Stimulated activated memory B cell treated with anti-CD40 and anti-IgM and Interleukin-4, amounts not matched to agents 10 μg/mL and 1 μg/mL and 100 μg/mL, for 72 hours (primary cell): ENCODE measurements at places on chromosomes 2 and 18.

DNA sequence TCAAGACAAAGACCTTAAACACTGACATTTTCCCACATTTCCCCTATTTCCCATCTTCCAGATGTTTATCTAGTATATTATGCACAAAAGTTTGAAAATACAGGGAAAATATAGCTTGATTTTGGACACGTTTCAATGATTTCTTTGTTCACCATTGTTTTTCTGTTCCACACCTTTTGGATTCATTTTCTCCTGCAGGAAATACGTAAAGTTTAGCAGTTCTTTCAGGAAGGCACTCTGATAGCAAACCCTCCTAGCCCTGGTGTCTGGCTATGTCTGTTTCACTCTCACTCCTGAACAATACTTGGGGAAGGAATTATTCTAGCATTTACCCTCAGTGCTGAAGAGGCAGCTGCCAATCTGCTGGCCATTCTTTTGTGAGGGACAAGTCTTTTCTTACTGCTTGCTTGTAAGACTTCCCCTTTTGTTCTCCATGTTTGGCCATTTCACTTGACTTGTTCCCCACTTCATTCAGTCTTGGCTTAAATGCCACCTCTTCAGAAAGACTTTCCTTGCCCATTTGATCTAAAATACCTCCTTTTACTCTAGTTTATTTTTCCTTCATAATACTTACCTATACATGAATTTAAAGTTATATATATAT is 195.4 kb downstream of the RNF152 start:
- no peak overlapping the region for H3K27ac ChIP-seq
- H3K4me1 ChIP-seq = no peaks in the 10 kb centered on the region
- H3K27me3 ChIP-seq = no peaks in the 10 kb centered on the region
- H3K36me3 ChIP-seq = no peaks in the 10 kb centered on the region

DNA sequence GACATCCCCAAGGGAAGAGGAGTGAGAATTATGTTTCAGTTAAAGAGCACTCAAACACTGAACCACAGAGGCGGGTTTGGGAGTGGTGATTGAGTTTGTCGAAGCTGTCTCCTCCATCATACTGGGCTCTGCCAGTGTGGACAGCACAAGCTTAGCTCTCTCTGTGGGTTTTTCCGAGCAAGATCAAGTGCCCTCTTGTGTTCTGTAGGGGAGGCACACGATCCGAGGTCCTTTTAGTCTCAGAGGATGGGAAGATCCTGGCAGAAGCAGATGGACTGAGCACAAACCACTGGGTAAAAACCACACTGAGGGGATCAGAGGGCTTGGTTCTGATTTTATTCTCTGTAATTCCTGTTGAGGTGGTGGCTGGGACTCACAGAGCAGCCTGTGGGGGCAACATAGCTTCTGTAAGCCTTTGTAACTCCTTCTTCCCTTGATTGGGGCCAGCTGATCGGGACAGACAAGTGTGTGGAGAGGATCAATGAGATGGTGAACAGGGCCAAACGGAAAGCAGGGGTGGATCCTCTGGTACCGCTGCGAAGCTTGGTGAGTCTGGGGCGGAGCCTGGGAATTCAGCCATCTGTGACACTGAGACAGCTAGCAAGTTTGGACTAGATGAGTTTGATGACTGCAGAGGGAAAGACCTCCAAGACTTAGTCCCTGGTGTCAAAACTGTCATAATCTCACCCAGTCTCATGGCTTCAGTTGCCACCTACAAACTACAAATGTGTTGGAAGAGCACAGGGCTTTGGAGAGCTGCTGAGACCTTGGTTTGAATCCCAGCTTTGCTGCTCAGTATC is 2.0 kb downstream of the NAGK start:
- peak; percentile 40 for ATAC-seq
- H3K27me3 ChIP-seq = no peaks in the 10 kb centered on the region
- peaks cover 21% of the 10 kb centered on the region for H3K36me3 ChIP-seq
- H3K27ac ChIP-seq = peak overlapping the region; percentile 81
- peaks cover 69% of the 10 kb centered on the region for H3K4me1 ChIP-seq
- peak overlapping the region; percentile 82 for H3K4me3 ChIP-seq

GRCh38 chr2:172749388-172749787 is 13.7 kb downstream of the RAPGEF4 start:
- no peak for ATAC-seq
- H3K4me3 ChIP-seq = no peak overlapping the region
- H3K27ac ChIP-seq = no peak overlapping the region
- peaks cover 14% of the 10 kb centered on the region for H3K27me3 ChIP-seq
- H3K36me3 ChIP-seq = no peaks in the 10 kb centered on the region
- H3K4me1 ChIP-seq = no peaks in the 10 kb centered on the region

DNA sequence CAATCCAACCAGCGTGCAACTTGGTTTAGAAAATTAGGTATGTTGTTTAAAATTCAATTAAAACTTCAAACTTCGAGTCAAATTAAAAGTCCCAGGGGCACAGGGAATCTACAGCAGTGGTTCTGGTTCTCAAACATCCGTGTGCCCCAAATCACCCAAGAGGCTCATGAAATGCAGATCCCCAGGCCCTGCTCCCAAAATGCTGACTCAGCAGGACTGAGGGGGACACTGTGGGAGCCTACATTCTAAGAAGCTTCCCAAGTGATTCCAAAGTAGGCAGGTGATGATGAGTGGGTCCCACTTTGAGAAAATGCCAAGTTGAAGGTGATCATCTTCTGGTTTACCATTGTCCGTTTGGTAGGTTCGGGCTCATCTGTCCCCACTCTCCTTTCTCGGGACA is 82.3 kb downstream of the GALNT14 start:
- no peaks in the 10 kb centered on the region for H3K4me1 ChIP-seq
- H3K36me3 ChIP-seq = no peaks in the 10 kb centered on the region
- no peak overlapping the region for H3K27ac ChIP-seq
- ATAC-seq = no peak

DNA sequence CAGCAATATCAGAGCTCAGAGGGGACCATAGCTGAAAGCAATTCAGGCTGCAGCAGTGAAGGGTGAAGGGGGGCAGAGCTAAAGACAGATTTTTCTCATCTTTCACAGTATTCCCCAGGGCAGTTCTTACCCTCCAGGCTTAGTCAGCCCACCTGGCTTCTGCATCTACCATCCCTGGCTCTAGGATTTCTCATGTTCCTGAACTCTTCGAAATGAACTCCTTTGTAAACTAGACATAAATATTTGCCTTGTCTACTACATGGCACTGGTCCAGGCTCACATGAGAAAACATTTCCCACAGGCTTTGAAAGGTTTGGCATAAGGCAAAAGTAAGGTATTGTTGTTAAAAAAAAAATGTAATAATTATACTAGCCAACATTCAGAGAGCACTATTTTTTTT is 23.6 kb upstream of the NEB start:
- H3K27ac ChIP-seq = peak overlapping the region; percentile 6
- H3K4me3 ChIP-seq = no peak overlapping the region
- H3K27me3 ChIP-seq = no peaks in the 10 kb centered on the region
- H3K36me3 ChIP-seq = no peaks in the 10 kb centered on the region
- no peak for ATAC-seq

GRCh38 chr2:196711625-196712024 is 72.1 kb downstream of the CCDC150 start:
- H3K27me3 ChIP-seq = no peaks in the 10 kb centered on the region
- ATAC-seq = no peak
- no peaks in the 10 kb centered on the region for H3K4me1 ChIP-seq
- no peak overlapping the region for H3K27ac ChIP-seq

- H3K4me3 ChIP-seq = no peak overlapping the region
- H3K27ac ChIP-seq = no peak overlapping the region
- peaks cover 26% of the 10 kb centered on the region for H3K4me1 ChIP-seq
- ATAC-seq = no peak
- no peaks in the 10 kb centered on the region for H3K27me3 ChIP-seq
These were observed 53.6 kb upstream of the EML6 start for GRCh38 chr2:54669677-54670484.

- no peak overlapping the region for H3K27ac ChIP-seq
- ATAC-seq = no peak
- H3K27me3 ChIP-seq = no peaks in the 10 kb centered on the region
- no peaks in the 10 kb centered on the region for H3K4me1 ChIP-seq
- H3K36me3 ChIP-seq = peaks cover 5% of the 10 kb centered on the region
- H3K4me3 ChIP-seq = no peak overlapping the region
These were observed 101.1 kb downstream of the EML6 start for GRCh38 chr2:54824567-54824966.

DNA sequence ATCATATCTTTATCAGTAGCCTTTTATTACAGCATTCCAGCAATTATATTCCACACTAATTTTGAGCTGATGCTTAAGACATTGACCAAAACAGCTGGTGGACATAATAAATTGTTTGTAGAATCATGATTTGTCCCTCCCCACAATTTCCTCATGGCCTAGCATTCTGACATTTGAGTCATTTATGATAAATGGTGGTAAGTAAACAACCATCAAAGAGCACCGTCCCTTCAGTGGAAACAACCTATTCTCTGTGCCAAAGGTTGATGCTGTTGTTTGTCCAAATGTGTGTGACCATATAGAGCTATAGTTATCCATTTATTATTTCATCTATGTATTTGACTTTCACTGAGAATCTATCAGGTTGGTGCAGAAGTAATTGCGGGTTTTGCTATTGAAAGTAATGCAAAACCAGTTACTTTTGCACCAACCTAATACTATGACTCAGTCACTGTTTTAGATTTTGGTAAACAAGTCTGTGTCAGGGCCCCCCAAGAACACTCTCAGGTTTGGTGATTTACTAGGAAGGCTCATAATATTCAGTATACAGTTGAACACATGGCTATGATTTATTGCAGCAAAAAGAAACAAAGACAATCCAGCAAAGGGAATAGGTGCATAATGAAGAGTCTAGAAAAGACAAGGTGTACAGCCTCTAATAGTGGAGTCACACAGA is 608.7 kb upstream of the REG3G start:
- no peaks in the 10 kb centered on the region for H3K4me1 ChIP-seq
- no peak overlapping the region for H3K27ac ChIP-seq
- H3K36me3 ChIP-seq = no peaks in the 10 kb centered on the region
- no peak overlapping the region for H3K4me3 ChIP-seq

DNA sequence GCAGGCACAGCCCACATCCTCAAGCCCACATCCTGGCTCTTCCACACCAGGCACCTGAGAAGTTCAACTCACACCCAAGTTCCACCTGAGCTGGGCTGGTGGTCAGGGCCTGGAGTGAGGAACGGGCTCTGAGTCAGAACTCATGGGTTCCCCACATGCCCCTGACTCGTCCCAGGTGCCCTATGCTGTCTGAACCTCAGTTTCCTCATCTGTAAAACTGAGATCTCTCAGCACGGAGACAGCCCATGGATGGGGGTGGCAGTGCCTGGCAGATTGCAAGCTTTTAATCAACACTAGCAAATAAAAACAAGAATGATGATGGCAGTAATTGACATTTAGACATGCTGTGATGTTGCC is 307.8 kb downstream of the NDUFA10 start:
- no peaks in the 10 kb centered on the region for H3K4me1 ChIP-seq
- no peak overlapping the region for H3K4me3 ChIP-seq
- no peak overlapping the region for H3K27ac ChIP-seq
- peaks cover 7% of the 10 kb centered on the region for H3K27me3 ChIP-seq
- no peaks in the 10 kb centered on the region for H3K36me3 ChIP-seq

- no peaks in the 10 kb centered on the region for H3K4me1 ChIP-seq
- no peak overlapping the region for H3K4me3 ChIP-seq
- no peaks in the 10 kb centered on the region for H3K27me3 ChIP-seq
These were observed 174.7 kb downstream of the LPIN1 start for GRCh38 chr2:11920993-11921583.

- H3K27me3 ChIP-seq = no peaks in the 10 kb centered on the region
- H3K27ac ChIP-seq = no peak overlapping the region
- H3K4me3 ChIP-seq = no peak overlapping the region
- no peaks in the 10 kb centered on the region for H3K36me3 ChIP-seq
- no peak for ATAC-seq
These were observed 629.9 kb upstream of the ACVR2A start for GRCh38 chr2:147214914-147215313.

GRCh38 chr2:192953116-192953515 is 758.4 kb upstream of the TMEFF2 start:
- H3K36me3 ChIP-seq = no peaks in the 10 kb centered on the region
- no peak for ATAC-seq
- H3K4me1 ChIP-seq = no peaks in the 10 kb centered on the region
- no peak overlapping the region for H3K4me3 ChIP-seq
- no peak overlapping the region for H3K27ac ChIP-seq
- H3K27me3 ChIP-seq = no peaks in the 10 kb centered on the region

GRCh38 chr2:24521162-24521857 is 30.3 kb downstream of the NCOA1 start:
- no peak for ATAC-seq
- no peak overlapping the region for H3K4me3 ChIP-seq
- H3K36me3 ChIP-seq = peaks cover 13% of the 10 kb centered on the region
- peaks cover 68% of the 10 kb centered on the region for H3K4me1 ChIP-seq
- H3K27ac ChIP-seq = peak overlapping the region; percentile 49
- H3K27me3 ChIP-seq = no peaks in the 10 kb centered on the region

DNA sequence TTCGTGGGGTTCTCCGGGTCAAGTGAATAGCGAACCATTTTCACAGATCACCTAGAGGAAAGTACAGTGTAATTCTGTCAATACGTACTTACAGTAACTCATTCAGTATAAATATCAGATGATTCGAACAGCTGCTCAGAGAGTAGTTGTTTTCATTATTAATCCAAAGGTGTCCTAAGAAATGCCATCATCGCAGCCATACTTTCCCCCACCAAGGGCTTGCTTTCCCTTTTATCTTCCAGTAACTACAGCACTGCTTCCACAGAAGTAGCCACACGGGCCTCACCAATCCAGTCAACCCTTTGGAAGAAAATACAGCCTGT is 4.5 kb upstream of the C18orf32 start:
- peaks cover 42% of the 10 kb centered on the region for H3K36me3 ChIP-seq
- peak overlapping the region; percentile 97 for H3K4me3 ChIP-seq
- no peaks in the 10 kb centered on the region for H3K27me3 ChIP-seq
- H3K4me1 ChIP-seq = peaks cover 53% of the 10 kb centered on the region
- ATAC-seq = no peak

GRCh38 chr2:233400341-233400740 is 46.0 kb downstream of the DGKD start:
- peak; percentile 21 for ATAC-seq
- H3K27me3 ChIP-seq = no peaks in the 10 kb centered on the region
- peaks cover 41% of the 10 kb centered on the region for H3K4me1 ChIP-seq
- peak overlapping the region; percentile 79 for H3K27ac ChIP-seq
- no peak overlapping the region for H3K4me3 ChIP-seq
- H3K36me3 ChIP-seq = peaks cover 54% of the 10 kb centered on the region

DNA sequence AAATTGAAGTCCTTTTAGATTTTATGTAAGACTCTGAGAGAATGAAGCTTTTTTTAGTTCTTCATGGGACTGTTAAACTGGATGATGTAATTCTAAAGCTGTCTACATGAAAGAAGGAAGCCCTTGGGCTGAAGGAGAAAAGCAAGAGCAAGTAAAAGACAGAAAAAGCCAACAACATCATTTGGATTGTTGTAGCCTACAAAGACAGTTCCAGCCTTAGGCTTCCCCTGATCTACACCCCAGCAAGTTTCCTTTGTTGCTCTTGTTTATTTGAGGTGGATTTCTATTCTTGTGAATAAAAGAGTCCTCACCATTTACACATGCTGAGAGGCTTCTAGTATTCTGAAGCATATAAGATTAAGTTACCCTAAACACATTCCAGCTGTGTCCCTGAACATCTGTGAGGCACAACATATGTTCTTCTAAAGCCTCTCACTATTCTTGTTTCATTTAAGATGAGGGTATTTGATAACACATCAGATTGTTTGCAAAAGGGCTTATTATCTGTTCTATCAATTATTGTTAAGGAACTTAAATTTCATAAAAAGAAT is 377.8 kb downstream of the LNPK start:
- no peaks in the 10 kb centered on the region for H3K4me1 ChIP-seq
- ATAC-seq = no peak
- no peaks in the 10 kb centered on the region for H3K36me3 ChIP-seq
- no peaks in the 10 kb centered on the region for H3K27me3 ChIP-seq
- H3K4me3 ChIP-seq = no peak overlapping the region
